ENCODE measurements at places on chromosomes 1 and 21.

DNA sequence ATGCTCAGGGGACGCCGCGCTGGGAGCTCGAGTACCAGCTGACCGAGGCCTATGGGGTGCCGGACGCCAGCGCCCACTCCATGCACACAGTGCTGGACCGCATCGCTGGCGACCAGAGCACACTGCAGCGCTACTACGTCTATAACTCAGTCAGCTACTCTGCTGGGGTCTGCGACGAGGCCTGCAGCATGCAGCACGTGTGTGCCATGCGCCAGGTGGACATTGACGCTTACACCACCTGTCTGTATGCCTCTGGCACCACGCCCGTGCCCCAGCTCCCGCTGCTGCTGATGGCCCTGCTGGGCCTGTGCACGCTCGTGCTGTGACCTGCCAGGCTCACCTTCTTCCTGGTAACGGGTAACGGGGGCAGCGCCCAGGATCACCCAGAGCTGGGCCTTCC is 1.3 kb upstream of the XKR8 start:
- peaks cover 9% of the 10 kb centered on the region for H3K36me3 ChIP-seq
- peaks cover 23% of the 10 kb centered on the region for H3K4me1 ChIP-seq
- peak overlapping the region; percentile 92 for H3K4me3 ChIP-seq
- H3K27ac ChIP-seq: no peak overlapping the region
- no peak for DNase-seq

GRCh38 chr1:23923592-23924499 is 10.7 kb upstream of the CNR2 start:
- no peaks in the 10 kb centered on the region for H3K36me3 ChIP-seq
- H3K4me3 ChIP-seq: no peak overlapping the region

GRCh38 chr1:27113861-27114260 is 41.1 kb downstream of the SLC9A1 start:
- no peak overlapping the region for H3K27ac ChIP-seq
- no peak overlapping the region for H3K4me3 ChIP-seq
- H3K4me1 ChIP-seq: peaks cover 31% of the 10 kb centered on the region
- no peak for DNase-seq

DNA sequence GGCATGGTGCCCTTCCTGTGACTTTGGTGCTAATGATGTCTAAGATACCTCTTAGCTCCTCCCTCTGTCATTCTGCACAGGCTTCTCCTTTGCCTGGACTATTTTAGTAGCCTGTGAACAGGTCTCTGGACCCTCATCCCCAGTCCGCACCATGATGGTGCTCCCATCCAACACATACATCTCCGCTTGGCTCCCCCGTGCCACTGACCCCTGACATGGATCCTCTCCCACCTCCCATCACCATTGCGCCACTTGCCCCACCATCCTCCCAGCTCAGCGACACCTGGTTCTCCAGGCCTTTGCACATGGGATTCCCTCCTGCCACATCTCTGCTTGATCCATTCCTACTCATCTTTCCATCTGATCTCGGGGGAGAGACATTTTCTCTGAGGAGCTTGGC is 33.9 kb downstream of the RUNX3 start:
- H3K27me3 ChIP-seq: peaks cover 32% of the 10 kb centered on the region
- H3K4me3 ChIP-seq: no peak overlapping the region
- no peak overlapping the region for H3K27ac ChIP-seq
- no peak for DNase-seq

- no peaks in the 10 kb centered on the region for H3K27me3 ChIP-seq
- DNase-seq: no peak
- no peaks in the 10 kb centered on the region for H3K36me3 ChIP-seq
- H3K27ac ChIP-seq: no peak overlapping the region
Measured at GRCh38 chr1:86951430-86951829, 37.0 kb downstream of the HS2ST1 start.

GRCh38 chr1:59266927-59267293 is 30.0 kb upstream of the FGGY start:
- H3K27me3 ChIP-seq: no peaks in the 10 kb centered on the region
- DNase-seq: no peak
- no peak overlapping the region for H3K4me3 ChIP-seq
- H3K36me3 ChIP-seq: no peaks in the 10 kb centered on the region
- no peaks in the 10 kb centered on the region for H3K4me1 ChIP-seq
- no peak overlapping the region for H3K27ac ChIP-seq

DNA sequence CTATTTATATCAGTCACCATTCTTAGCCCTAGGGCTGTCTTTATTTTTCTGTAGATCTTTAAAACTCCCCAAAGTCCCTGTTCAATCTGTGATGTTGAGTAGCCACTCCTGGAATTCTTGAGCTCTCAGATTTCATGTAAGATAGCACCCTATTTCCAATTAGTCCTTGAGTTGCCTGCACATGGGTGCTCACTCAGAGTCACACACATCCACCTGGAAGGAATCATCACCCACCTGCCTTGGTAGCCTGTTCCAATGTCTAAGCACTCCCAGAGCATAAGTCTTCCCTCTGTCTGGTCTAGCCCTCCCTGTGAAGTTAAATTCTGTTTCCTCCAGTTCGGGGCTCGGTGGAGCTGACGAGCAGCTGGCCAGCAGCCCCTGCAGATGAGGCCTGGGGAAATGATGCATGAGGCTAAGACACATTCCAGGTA is 14.7 kb upstream of the ATF3 start:
- no peaks in the 10 kb centered on the region for H3K27me3 ChIP-seq
- H3K4me1 ChIP-seq: peaks cover 10% of the 10 kb centered on the region
- H3K4me3 ChIP-seq: no peak overlapping the region
- H3K27ac ChIP-seq: peak overlapping the region; percentile 53
- no peak for DNase-seq

- H3K4me3 ChIP-seq: no peak overlapping the region
- H3K27ac ChIP-seq: no peak overlapping the region
- H3K4me1 ChIP-seq: no peaks in the 10 kb centered on the region
- DNase-seq: peak; percentile 12
- no peaks in the 10 kb centered on the region for H3K36me3 ChIP-seq
- H3K27me3 ChIP-seq: no peaks in the 10 kb centered on the region
Measured at GRCh38 chr1:104706631-104707147, 957.0 kb downstream of the AMY1C start.

DNA sequence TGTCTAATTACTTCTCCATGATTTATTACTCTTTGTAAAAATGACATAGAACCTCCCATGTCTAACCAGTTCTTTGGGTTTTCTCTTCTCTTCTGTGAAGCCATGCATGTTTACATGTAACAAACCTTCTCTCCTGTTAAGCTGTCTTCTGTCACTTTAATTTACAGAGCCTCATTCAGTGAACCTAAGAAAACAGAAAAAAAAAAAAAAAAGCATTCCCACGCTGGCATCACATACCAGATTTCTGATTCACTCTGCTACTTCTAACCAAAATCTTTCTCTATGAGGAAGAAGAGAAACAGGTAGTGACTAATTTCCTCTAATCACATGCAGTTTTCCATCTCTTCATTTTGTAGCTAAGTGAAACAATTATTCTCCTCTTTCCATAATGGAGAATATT is 141.4 kb upstream of the CXADR start:
- H3K27ac ChIP-seq: no peak overlapping the region
- no peaks in the 10 kb centered on the region for H3K27me3 ChIP-seq
- no peaks in the 10 kb centered on the region for H3K4me1 ChIP-seq
- no peak overlapping the region for H3K4me3 ChIP-seq
- no peaks in the 10 kb centered on the region for H3K36me3 ChIP-seq
- peak; percentile 64 for DNase-seq
